CD14-positive monocyte (primary cell): ENCODE measurements at places on chromosomes 4 and X.

DNA sequence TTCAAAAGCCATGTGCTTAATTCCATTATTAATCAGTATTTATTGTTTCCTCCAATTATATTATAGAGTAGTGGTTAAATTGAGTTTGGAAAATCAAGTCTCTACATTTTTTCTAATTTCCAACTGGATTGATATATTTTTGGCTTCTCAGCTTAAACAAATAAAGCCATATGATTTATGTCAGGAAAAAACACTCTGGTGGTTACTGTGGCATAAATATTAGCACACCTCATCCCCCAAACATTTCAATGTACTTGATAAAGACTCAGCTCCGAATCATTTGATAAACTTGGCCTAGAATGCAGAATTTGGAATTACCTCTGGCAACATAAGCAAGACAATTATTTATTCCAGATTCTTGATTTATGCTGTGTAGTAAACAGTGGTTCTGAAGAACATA, 2313.8 kb downstream of the ARAP2 start:
- DNase-seq, result no peak

DNA sequence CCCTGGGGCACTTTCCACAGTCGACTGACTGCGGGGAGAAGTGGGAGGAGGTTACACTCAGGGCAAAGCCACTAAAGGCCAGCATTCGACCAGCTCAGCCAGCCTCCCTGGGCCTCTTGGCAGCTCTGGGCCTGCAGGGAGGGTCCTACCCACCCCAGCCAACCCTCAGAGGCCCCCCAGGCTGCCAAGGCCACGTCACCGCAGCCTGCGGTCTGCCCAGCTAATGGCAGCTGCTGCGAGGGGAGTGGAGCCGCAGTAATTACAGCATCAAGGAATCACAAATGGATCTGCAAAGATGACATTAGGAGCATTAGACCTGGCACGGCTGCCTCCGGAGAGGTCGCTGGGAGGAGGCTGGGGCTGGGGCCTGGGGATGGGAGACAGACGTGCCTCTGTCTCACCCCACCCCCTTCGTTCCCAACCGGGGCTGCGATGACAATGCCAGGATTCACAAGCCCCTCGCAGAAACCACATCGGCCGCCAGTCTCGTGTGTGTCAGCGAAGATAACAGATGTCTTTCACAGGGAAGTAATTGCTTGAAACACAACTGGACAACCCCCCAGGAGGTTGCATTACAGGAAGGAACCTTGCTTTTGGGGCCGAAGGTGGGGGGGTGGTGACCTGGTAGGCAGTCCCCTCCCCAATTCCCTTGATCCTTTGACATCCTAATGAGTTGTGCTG, 367.6 kb downstream of the BCOR start:
- DNase-seq, result no peak

DNA sequence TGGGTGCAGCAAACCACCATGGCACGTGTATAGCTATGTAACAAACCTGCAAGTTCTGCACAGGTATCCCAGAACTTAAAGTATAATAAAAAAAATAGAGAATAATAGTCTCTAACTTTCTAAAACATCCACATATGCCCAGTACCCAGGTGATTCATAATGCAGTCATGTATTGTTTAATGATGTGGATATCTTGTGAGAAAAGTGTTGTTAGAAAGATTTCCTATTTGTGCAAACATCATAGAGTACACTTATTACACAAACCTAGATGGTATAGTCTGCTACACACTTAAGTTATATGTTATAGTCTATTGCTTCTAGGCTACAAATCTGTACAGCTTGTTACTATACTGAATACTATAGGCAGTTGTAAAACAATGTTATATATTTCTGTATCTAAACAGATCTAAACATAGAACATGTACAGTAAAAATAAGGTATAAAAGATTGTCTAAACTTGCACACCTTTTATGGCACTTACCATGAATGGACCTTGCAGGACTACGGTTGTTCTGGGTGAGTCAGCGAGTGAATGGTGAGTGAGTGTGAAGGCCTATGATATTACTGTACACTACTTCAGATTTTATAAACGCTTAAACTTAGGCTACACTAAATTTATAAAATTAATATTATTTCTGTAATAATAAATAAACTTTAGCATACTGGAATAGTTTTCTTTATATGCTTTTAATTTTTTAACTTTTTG, 232.2 kb upstream of the SLIT2 start:
- no peak for DNase-seq

GRCh38 chr4:119172223-119172622, 36.6 kb downstream of the MYOZ2 start:
- DNase-seq, result no peak

- DNase-seq, result no peak
Measured at GRCh38 chr4:68883870-68884269, 67.7 kb downstream of the UGT2A3 start.

DNA sequence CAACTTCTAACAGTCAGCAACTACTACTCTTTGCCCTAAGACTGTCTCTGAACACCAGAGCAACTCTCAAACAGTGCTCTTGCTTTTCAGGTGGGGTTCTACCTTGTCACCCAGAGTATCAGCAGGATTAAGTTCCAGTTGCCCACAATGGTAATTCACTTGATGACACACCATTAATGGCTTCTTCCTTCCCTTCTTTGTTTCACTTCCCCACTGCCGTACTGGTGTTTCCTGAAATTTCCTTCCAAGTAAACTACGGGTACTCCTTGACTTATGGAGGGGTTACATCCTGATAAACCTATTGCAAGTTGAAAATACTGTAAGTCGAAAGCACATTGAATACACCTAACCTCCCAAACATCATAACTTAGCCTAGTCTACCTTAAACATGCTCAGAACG, 36.6 kb upstream of the PDK3 start:
- peak; percentile 56 for DNase-seq

DNA sequence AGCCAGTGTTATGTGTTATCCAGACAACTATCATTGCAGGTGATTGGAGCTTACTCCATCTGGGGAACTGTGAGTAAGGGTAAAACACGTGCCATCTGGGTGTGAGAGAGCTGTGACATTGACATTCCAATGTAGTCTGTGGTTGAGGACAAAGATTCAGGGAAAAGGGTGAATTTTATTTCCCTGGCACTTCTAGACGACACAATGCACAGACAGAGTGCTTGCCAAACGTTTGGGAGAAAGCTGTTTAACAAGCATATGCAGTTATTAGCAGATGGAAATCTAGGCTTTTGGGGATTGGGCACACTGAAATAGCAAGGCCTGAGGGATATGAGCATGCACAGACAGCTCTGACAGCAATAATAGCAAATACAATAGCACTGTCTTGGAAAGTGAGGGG, 21.3 kb upstream of the CTSO start:
- no peak for DNase-seq
